ENCODE measurements at places on chromosomes 7 and 10.
A peak's percentile ranks its signal among the peaks of the same experiment; 100 is the strongest.

DNA sequence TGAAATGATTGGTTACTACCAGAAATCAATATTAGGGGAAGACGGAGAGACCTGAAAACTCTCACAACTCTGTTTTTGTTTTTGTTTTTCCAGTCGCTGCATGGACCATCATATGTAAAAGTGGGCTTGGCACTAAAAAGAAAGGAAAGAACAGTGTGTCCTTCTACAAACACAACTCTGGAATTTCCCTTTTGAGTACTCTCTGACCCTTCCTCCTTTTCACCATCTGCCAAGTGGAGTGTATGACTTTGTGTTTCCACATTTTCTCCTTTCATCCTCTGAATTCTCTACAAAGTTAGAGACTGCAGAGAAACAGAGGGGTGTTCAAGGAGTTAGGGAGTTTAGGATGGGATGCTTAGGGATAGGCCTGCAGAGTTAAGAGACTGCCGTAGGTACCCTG is 92.0 kb downstream of the MDFIC start:
- peak; percentile 39 for DNase-seq

DNA sequence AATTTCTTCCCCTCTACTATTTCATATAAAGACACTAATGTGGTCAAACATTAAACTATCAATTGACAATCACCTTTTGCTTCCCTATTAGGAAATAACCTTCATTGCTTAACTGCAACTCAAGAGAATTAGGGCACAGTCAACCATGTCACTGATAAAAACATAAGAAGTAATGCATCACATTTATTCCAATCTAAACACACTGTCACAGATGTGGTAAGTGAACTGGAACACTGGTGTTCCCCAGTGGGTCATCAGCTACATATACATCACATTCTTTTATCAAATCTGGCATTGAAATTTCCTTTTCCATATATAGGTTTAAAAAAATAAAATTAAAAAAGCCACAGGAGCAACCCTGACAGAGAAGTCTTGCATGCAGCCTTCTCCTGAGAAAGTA is 3.7 kb downstream of the TRIL start:
- no peak for DNase-seq

DNA sequence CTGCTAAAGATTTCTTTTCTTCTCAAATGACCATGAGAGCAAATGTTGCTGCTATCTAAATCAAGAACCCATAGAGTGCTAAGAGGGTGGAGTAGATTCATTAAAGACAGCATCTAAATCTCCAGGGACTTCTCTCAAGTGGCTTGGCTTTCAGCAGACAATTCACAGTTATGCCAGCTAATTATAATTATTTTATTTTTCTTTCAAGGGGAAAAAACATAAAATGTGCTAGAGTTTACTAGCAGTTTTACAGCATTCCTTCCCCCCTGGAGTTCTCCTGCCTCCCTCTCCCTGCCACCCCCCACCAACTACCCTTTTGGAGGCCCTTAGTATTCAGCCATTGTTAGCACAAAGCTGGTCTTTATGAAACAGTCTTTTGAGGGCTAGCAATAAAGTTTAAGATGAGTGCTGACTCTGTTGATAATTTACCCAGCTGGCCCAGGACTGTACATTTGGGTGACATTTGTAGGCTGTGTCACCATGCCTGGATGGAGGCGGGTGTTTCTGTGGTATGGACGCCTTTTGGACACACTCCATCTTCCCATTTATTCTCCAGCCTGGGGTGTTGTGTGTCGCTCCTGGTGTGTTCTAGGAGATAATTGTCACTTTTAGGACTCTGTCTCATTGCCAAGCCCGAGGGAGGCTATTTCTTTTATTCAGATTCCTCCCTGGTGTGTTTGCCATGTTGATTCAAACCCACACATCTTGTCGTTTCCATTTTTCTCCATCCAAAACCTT is 160.2 kb downstream of the CREB5 start:
- no peak for DNase-seq

DNA sequence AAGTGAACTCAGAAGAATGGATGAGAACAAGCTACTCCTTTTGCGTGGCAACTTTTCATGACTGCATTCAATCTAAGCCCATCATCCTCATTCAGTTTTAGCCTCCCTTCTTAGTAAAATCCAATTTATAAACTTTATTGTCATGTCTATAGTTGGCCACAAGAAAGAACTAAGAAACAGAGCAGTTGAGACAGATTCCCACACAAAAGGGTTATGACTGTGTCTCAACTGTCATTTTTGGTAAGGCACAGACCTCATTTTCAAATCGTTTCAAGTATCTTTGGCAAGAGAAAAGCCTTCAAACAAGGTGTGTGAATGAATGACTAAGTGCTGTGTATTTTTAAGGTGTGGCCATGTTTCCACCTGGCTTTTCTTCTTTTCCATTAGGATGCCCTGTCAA is 84.2 kb upstream of the CREB5 start:
- DNase-seq: no peak

GRCh38 chr10:21364196-21365114 is 161.0 kb downstream of the SKIDA1 start:
- DNase-seq: no peak

Data from suppressor macrophage treated with lipopolysaccharide for 4 hours (primary cell).